ENCODE measurements at places on chromosomes 3 and 15.
A peak's percentile ranks its signal among the peaks of the same experiment; 100 is the strongest.

DNA sequence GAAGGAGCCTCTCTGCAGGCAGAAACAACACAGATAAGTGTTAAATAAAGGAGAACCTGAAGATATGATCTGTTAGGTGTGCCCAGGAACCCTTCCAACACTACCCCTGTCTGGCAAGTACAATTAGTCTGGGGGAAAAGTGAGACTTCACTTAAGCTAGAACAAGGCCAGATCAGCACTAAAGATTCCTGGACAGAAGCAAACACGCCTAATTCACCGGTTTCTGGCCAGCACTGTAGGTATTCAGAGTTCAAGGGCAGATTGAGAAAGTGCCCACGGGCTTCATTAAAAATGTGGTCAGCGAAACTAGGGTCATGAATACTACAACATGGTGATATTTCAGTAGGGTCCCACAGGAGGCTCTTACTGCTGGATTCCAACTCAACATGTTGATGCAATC is 28.6 kb upstream of the OR5K1 start:
- no peak for DNase-seq

DNA sequence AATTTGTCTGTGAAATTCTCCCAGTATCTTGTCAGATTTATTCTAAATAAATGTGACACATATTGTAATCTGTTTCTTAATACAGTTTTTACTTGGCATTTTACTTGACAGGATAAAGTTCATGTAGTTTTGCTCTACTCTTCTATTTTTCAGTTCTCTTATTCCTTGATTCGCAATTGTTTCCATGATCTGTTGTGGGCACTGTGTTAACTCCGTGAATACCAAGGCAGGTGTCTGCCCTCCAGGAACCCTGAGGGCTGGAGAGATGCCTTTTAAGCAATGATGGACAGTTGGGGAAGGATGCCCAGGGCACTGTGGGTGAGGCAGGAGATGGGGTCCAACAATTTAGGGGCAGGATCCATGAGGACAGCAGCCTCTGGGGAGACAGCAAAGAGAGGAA is 3.1 kb downstream of the CLDN11 start:
- DNase-seq, result no peak

DNA sequence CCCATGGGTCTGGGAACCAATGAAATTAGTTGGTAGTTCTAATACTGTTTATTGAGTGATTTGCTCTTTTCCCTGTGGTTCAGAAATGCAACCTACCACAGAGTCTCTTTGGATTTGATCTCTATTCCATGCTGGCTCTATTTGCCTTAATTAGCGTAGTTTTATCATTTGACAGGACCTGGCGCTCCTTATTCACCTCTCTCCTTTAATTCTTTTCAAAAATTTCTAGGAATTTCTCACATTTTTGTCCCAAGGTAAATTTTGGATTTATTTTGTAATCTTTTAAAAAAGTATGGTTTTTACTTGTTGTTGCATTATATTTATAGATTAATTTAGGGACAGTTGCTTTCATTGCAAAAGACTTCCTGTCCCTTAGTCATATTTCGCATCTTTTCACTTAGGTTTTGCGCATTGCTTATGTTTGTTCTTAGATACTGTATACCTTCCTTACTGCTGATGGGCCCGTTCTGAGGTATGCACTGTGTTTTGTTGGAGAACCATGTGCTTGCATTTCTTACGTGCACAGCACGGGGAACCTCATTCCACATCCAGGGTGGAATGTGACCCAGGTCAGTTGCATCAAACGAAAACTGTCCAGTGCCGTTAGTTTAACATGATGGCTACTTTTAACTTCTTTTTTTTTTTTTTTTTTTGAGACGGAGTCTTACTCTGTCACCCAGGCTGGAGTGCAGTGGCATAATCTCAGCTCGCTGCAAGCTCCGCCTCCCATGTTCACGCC is 27.0 kb downstream of the SENP5 start:
- no peak for DNase-seq

DNA sequence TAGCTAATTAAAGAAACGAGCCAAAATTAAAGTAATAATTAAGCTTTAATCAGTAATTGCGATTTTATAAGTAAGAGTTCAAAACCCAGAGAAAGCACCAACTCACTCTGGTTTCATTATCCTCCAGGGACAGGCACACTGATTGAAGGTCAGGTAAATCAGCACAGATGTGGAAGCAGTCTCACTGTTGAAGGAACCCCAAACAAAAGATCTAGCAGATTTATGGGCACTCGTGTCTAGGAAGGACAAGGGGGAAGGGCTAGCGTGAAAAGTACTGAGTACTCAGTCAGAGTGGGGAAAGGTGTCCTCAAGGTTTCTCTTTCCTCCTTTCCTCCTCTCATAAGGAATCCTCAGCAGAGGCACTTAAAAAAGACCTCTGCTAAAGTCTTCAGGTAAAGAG is 320.1 kb downstream of the PYDC2 start:
- no peak for DNase-seq

- DNase-seq, result no peak
Measured at GRCh38 chr15:92652576-92652966, 3.0 kb downstream of the FAM174B start.

- peak; percentile 9 for DNase-seq
Measured at GRCh38 chr3:121834157-121834670, 646 bp downstream of the IQCB1 start.

DNA sequence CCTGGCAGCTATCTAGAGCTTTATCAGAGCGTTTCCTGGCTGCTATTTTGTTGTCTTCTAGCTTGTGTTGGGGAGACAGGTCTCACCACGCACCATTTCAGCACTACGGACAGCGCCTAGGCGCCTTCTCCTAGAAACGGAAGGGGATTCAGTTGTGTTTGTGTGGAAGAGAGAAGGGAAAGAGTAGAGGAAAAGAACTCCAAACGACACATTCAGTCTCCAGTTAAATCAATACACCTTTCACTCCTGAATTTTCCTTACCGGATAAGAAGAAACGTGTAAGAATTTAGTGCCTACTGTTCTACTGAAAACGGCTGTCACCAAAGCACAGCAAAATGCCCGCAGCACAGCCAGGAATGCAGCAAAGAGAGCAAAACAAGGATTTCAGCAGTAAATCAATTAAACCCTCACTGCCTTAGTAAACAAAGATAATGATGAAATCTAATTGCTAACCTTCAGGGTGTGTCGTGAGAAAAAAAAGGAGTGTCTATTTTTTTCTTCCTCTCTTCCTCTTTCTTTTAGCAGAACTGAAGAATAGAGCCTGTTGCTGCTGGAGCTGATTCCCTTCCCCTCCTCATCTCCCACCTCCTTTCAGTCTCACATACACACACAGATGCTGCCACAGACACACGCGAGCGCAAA is 412 bp upstream of the CTXN2 start:
- DNase-seq, result peak; percentile 75

- no peak for DNase-seq
Measured at GRCh38 chr3:175983379-175983778, 1124.2 kb downstream of the NAALADL2 start.

DNA sequence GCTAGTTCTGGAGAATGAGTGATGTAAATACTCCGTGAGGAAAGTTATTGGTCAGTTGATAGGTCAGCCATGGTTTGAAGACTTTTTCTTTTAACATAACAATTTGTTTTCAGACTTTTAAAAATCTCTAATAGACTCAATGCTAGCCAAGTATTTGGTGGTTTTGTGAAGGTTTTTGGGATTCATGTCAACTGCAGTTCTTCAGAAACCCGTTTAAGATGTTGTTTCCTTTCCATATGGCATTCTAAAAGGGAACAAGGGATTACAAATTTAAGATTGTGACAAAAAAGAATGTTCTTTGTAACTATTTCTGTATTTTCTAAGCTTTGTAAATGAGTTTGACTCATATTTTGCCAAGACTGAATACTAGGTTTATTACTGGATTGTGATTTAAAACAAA is 281.7 kb upstream of the COL8A1 start:
- no peak for DNase-seq

GRCh38 chr3:128575777-128576176 is 74.8 kb downstream of the RPN1 start:
- no peak for DNase-seq

GRCh38 chr15:79378394-79379109 is 53.6 kb upstream of the MINAR1 start:
- no peak for DNase-seq

GRCh38 chr15:33587773-33588172 is 277.0 kb downstream of the RYR3 start:
- no peak for DNase-seq

- peak; percentile 8 for DNase-seq
Measured at GRCh38 chr3:124512881-124513609, 217.2 kb upstream of the UMPS start.
